Osteoblast (primary cell): ENCODE measurements at places on chromosomes 6 and 20. TPM values are rescaled to one million over a fixed set of nuclear protein-coding genes. Genes with fewer than 3 reads are reported as not detected.

TMEM170B gene
- 3.8 and 4.0 TPM in 2 replicates for total RNA-seq

ZBTB46 gene
- total RNA-seq, result under 0.01 and 0.36 TPM in 2 replicates

LGSN gene
- total RNA-seq, result not detected in 2 replicates

TNFRSF6B gene
- total RNA-seq, result 2.1 and 2.9 TPM in 2 replicates

SLC17A5 gene
- total RNA-seq, result 38.3 and 38.7 TPM in 2 replicates

LRRC1 gene
- 7.2 and 8.0 TPM in 2 replicates for total RNA-seq

FAXC gene
- total RNA-seq, result 0.88 and 1.1 TPM in 2 replicates

THBS2 gene
- total RNA-seq, result 1,102 and 1,498 TPM in 2 replicates

DNA sequence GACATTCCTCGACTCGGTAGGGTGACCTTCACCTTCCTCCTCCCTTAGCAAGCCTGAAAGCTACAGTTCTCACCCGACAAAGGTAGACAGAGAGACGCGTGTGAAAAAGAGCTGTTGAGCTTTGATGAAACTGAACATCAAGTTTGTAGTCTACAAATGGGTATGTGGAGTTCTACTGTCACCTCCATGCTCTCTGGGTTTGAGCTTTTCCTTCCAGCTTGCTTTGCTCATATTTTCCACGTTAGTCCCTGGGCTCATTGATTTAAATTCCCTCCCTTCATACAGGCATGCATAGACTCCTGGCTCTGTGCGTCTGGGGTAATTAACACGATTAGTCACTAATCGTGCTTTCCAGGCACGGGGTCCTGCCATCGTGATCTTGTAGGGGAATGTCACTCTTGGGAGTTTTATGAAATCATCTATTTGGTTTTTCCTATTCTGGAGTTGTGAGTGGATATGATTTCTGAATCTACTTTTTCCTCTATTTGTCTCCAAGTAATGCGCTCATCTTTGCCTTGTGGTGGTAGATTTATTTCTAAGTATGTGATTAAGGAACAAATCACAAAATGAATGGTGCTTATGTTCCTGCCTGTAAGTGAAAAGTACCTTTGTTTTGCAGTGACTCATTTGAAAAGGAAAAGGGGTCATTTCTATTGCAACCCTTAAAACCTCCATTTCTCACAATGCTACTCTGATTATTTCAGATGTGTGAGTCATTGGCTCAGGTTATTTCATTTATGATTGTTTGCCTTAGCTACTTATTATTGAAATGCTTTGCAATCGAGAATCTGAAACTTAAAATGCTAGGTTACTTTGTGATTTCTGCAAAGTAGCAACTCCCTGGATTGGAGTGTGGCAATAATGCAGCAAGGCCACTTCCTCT, 154.6 kb downstream of the ZDHHC14 start:
- H3K36me3 ChIP-seq, result no peaks in the 10 kb centered on the region
- no peak overlapping the region for H3K27ac ChIP-seq
- H3K4me1 ChIP-seq, result peaks cover 4% of the 10 kb centered on the region
- no peaks in the 10 kb centered on the region for H3K27me3 ChIP-seq
- no peak overlapping the region for H3K4me3 ChIP-seq

- H3K36me3 ChIP-seq, result peaks cover 60% of the 10 kb centered on the region
- H3K27ac ChIP-seq, result no peak overlapping the region
- H3K27me3 ChIP-seq, result no peaks in the 10 kb centered on the region
- H3K4me3 ChIP-seq, result no peak overlapping the region
- no peaks in the 10 kb centered on the region for H3K4me1 ChIP-seq
Observed at GRCh38 chr20:5100684-5101347, 18.9 kb downstream of the PCNA start.

- no peak overlapping the region for H3K27ac ChIP-seq
- no peak for DNase-seq
- peaks cover 5% of the 10 kb centered on the region for H3K4me1 ChIP-seq
- H3K27me3 ChIP-seq, result no peaks in the 10 kb centered on the region
- no peak overlapping the region for H3K4me3 ChIP-seq
Observed at GRCh38 chr6:165917576-165917975, 250.1 kb downstream of the TBXT start.

- H3K4me1 ChIP-seq, result no peaks in the 10 kb centered on the region
- DNase-seq, result no peak
- H3K27ac ChIP-seq, result no peak overlapping the region
- no peaks in the 10 kb centered on the region for H3K36me3 ChIP-seq
- H3K4me3 ChIP-seq, result no peak overlapping the region
Observed at GRCh38 chr20:45588800-45589199, 9.7 kb upstream of the WFDC8 start.

DNA sequence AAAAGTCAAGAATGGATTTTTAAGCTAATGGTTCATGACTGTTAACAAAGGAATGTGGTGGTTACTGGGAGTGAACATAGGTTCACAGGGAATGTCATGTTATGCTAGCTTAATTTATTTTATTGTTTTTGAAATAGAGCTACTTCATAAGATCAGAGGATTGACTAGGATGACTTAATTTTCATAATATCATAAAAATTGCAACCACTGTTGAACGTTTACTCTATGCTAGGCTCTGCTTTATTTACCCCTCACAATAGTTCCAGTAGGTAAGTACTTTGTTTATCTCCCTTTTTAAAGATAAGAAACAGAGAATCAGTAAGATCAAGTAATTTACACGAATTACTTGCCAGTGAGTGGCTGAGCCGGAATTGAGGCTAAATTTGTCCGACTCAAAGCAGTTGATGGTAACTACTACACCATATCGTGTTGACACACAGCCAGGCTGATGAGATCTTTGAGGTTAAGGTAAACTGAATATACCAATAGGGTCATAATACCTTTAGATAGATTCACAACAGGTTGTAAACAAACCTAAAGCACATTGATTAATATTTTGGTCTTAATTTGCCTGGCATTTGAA, 194.6 kb upstream of the CITED2 start:
- peaks cover 30% of the 10 kb centered on the region for H3K4me1 ChIP-seq
- peak; percentile 92 for DNase-seq

DNA sequence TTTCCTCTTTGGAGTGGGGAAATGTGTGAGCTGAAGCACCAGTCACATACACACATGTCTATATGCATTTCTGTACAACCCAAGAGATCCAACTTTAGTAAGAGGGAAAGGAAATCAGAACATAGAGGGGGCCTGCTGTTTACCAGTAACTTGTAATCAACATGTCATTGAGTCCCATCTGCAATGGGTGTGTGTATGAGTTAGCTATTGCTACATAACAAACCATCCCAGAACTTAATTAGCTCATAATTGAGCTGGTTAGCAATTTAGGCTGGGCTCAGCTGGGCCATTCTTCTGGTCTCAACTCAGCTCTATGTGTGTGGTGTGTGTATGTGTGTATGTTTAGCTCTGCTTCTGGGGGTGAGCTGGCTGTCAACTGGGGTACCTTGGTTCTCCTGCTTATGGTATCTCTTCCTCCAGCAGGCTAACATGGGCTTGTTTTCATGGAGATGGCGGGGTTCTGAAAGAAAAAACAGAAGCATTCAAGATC, 10.3 kb upstream of the RPP40 start:
- H3K27ac ChIP-seq, result no peak overlapping the region
- DNase-seq, result no peak
- no peaks in the 10 kb centered on the region for H3K36me3 ChIP-seq
- no peaks in the 10 kb centered on the region for H3K27me3 ChIP-seq

DNA sequence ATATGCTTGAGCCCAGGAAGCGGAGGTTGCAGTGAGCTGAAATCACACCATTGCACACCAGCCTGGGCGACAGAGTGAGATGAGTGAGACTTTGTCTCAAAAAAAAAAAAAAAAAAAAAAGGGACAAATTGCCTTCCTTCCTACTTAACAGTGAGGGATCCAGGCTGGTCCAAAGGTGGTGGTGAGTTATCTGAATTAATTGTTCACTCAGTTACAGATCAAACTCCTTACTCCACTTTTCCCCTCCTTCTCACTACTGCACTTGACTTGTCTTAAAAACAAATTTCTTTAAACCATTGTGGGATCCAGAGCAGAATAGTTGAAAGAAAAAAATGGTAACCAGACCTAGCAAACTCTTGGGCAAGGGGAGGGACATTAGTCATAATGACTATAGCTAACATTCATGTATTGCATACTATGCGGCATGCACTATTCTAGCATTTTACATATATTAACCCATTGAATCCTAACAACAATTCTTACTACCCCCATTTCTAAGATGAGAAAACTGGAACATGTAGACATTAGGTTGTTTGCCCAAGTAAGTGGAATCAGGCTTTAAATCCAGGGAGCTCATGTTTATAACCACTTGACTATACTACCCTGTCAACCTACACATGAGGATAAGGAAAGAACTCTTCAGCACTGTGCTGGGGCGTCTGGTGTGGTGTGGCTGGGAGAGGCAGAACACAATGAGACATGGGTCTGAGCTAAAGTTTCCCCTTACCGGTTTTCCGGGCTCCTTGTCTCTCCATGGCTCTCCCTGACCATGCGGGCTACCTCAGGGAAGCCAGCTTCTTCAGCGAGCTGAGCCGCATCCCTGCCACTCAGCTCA, 1.5 kb downstream of the GPANK1 start:
- H3K4me3 ChIP-seq, result peak overlapping the region; percentile 84
- peaks cover 23% of the 10 kb centered on the region for H3K36me3 ChIP-seq
- H3K27ac ChIP-seq, result peak overlapping the region; percentile 91
- no peaks in the 10 kb centered on the region for H3K27me3 ChIP-seq

DNA sequence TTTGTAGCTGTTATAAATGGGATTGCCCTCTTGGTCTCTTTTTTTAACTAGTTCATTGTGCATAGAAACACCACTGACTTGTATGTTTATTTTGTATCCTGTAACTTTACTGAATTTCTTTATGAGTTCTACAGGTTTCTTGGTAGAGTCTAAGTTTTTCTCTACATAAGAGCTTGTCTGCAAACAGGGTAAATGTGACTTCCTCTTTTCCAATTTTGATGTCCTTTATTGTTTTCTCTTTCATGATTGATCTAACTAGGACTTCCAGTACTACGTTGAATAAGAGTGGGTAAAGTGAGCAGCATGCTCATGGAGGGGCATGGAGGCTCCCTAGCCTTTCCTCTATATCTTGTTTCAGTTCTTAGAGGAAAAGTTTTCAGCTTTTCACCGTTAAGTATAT, 3.0 kb upstream of the WFDC10A start:
- DNase-seq, result no peak
- no peaks in the 10 kb centered on the region for H3K36me3 ChIP-seq
- peaks cover 3% of the 10 kb centered on the region for H3K27me3 ChIP-seq
- no peak overlapping the region for H3K4me3 ChIP-seq
- no peak overlapping the region for H3K27ac ChIP-seq

GRCh38 chr20:52076164-52076563, 115.4 kb downstream of the ZFP64 start:
- no peaks in the 10 kb centered on the region for H3K27me3 ChIP-seq
- no peaks in the 10 kb centered on the region for H3K4me1 ChIP-seq
- no peaks in the 10 kb centered on the region for H3K36me3 ChIP-seq
- peak; percentile 66 for DNase-seq
- H3K27ac ChIP-seq, result no peak overlapping the region

DNA sequence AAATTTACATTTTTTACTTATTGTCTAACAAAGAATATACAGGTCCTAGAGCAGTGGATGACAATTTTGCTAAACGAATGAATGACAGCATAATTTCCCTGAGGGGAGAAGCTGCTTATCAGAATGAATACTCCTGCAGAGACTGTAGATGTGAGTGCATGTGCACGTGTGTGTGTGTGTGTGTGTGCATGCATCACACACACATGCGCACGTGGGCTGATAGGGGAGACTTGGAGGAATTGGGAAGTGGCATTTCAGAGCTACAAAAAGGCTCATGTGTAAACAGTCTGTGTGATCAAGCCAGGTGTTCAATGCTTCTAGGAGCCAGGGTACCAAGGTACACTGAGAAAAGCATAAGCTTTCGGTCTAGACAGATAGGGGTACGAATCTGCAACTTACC, 93.5 kb upstream of the SASH1 start:
- no peak overlapping the region for H3K4me3 ChIP-seq
- H3K4me1 ChIP-seq, result peaks cover 14% of the 10 kb centered on the region
- H3K36me3 ChIP-seq, result no peaks in the 10 kb centered on the region

DNA sequence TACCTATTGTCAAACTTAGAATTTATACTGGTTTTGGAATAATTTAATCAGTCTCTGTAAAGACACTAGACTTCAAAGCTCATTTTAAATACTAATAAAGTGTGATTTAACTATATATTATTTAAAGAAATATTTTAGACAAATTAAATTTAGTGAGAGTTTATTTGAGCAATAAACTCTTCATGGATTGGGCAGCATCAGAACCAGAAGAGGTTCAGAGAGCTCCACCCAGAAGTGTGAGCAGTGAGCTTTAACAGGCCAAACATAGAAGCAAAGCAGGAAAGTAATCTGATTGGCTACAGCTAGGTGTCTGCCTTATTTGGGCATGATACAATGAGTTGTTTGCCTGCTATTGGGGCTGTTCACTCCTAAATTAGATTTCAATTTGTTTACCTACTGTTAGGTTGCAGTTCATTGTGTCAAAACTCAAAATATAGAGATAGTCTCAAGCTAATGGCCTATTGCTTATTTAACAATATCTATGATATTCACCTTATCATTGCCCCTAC, 355.1 kb upstream of the RNF217 start:
- no peaks in the 10 kb centered on the region for H3K4me1 ChIP-seq
- no peak overlapping the region for H3K4me3 ChIP-seq
- no peaks in the 10 kb centered on the region for H3K27me3 ChIP-seq
- DNase-seq, result no peak
- H3K36me3 ChIP-seq, result no peaks in the 10 kb centered on the region
- H3K27ac ChIP-seq, result no peak overlapping the region

DNA sequence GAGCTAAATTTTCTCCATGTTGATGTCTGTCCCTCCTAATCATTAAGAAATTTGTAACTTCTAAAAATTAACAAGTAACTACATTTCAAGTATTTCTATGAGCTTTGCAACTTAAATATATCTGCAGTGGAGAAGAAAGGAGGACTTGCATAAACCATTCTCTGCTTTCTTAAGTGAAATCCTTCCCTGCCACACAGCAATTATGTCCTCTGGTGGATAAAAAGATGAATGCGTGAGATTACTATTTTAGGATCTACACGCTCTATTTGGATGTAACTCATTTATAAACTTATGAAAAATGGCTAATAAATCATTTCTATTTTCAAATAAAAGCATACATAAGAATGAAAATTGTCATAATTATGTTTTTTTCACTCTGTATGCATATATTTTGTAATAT, 338.0 kb upstream of the PTCHD4 start:
- no peaks in the 10 kb centered on the region for H3K36me3 ChIP-seq
- H3K4me1 ChIP-seq, result no peaks in the 10 kb centered on the region
- H3K27me3 ChIP-seq, result no peaks in the 10 kb centered on the region
- H3K4me3 ChIP-seq, result no peak overlapping the region
- H3K27ac ChIP-seq, result no peak overlapping the region
- DNase-seq, result no peak

GRCh38 chr20:15364781-15365180, 1027.4 kb upstream of the FLRT3 start:
- H3K4me1 ChIP-seq, result no peaks in the 10 kb centered on the region
- H3K4me3 ChIP-seq, result no peak overlapping the region
- H3K27me3 ChIP-seq, result no peaks in the 10 kb centered on the region
- no peaks in the 10 kb centered on the region for H3K36me3 ChIP-seq
- no peak overlapping the region for H3K27ac ChIP-seq

- H3K27me3 ChIP-seq, result no peaks in the 10 kb centered on the region
- H3K4me3 ChIP-seq, result no peak overlapping the region
- peaks cover 39% of the 10 kb centered on the region for H3K36me3 ChIP-seq
- no peak overlapping the region for H3K27ac ChIP-seq
Observed at GRCh38 chr20:58665606-58666005, 14.5 kb downstream of the STX16 start.

- no peak overlapping the region for H3K4me3 ChIP-seq
- H3K4me1 ChIP-seq, result no peaks in the 10 kb centered on the region
- no peaks in the 10 kb centered on the region for H3K36me3 ChIP-seq
Observed at GRCh38 chr6:34259529-34260069, 10.8 kb upstream of the SMIM29 start.

GRCh38 chr6:25652007-25652515, at the start of gene SCGN:
TSS of gene SCGN (plus strand) at chr6:25652215. CDS start at chr6:25652404, 189 bp downstream.
- DNase-seq, result peak; percentile 84
- H3K4me1 ChIP-seq, result no peaks in the 10 kb centered on the region
- no peaks in the 10 kb centered on the region for H3K36me3 ChIP-seq
- no peak within 1 kb of the TSS for H3K4me3 ChIP-seq
- peaks cover 5% of the 10 kb centered on the region for H3K27me3 ChIP-seq
- H3K27ac ChIP-seq, result no peak within 1 kb of the TSS
